ENCODE measurements at places on chromosomes 12 and 14. TPM values are rescaled to one million over a fixed set of nuclear protein-coding genes. Genes with fewer than 3 reads are reported as not detected.

GRCh38 chr14:55583942-55584468, 4.0 kb downstream of the KTN1 start:
- DNase-seq, result no peak

DNA sequence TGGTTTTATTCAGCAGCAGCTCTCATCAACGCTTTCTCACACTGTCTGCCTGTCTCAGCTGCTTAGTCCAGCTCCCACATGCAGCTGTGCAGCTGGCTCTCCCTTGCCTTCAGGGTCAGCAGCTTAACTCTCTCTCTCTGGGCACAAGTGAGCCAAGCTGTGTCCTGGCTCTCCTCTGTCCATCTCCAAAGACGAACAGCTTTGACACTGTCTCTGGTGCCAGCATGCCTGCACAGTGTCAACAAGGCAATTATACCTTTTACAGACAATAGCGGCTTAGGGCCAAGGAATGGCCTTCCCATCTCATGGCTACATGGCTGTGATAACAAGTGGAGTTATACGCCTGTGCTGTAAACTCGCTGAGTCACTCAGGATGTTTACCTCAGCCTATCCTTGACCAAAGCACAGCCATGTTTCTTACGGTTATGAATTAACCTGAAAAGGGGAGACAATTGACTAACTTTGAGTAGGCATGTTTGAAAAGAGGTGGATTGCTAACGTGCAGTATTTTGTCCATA, 38.4 kb upstream of the MANSC4 start:
- no peak for DNase-seq

DNA sequence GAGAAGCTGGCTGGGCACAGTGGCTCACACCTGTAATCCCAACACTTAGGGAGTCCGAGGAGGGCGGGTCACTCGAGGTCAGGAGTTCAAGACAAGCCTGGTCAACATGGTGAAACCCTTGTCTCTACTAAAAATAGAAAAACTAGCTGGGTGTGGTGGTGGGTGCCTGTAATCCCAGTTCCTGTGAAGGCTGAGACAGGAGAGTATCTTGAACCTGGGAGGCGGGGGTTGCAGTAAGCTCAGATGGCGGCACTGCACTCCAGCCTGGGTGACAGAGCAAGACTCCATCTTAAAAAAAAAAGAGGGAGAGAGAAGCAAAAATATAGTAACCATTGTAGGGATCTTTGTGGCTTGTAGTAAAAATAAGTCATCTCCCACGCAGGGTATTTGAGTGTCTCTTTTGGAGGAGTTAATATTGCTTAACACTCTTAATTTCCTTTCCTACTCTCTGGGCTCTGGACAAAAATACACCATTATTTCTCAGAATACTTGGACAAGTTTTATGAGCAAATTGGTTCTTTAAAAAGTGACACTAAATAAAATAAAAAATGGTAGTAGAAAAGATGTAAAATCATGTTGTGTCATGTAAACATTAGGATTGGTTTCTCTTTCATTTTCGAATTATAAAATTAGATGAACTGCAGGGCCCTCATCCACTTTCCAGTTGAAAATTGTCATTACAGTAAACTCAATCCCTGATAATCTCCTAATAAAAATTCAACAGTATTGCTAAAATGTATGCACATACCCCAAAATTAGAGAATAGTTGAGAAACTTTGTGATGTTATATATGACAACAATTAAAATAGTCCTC, 61.1 kb upstream of the C12orf71 start:
- no peak for DNase-seq

- no peak for DNase-seq
Observed at GRCh38 chr14:74647061-74647677, 35.1 kb upstream of the LTBP2 start.

- no peak for DNase-seq
Observed at GRCh38 chr14:95496111-95496681, 20.3 kb downstream of the SYNE3 start.

DNA sequence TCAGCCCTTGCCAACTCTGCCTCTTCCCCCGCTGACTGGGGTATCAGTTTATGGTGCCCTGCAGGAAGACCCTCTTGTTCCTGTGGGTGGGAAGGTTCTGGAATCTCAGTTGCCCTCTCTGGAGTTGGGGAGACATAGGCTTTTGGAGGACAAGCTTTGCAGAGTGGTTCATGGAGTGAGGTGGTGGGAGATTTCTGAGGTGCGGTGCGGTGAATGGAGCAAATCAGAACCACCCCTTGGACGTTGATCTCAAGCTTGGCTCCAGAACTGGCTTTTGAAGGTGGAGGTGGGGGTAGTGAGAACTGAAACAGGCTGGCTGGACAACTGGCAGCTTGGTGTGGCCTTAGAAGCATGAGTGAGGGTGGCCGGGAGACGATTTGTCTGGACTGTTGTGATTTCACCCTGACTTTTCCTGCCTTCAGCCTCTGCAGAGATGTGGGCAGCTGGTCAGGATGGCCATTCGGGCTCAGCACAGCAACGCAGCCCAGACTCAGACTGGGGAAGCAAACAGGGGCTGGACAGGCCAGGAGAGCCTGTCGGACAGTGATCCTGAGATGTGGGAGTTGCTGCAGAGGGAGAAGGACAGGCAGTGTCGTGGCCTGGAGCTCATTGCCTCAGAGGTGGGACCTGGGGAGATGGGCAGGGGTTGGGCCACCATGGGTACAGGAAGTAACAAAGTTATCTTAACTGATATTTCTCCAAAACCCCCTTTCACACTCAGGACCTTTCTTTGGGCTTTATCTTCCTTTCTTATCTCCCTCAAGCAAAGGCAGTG, 1.1 kb downstream of the SHMT2 start:
- DNase-seq, result no peak

DNA sequence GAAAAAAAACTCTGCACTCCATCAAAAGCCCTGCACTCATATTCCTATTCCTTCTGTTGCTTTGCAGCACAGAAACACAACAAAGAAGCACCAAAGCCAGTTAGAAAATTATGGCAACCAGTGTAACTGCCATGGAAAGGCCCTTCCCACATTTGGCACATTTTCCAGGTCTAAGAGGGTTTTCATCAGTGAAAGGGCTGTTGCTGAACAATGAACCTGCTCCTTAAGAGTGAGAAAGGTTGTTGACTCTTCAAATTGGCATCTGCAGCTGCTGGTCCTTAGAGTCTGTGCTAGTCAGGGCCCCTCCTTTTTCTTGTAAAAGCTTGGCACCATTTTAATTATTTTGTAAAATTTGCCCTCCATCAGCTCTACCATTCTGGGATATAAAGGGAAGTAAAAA, 378.7 kb upstream of the KITLG start:
- DNase-seq, result no peak

DNA sequence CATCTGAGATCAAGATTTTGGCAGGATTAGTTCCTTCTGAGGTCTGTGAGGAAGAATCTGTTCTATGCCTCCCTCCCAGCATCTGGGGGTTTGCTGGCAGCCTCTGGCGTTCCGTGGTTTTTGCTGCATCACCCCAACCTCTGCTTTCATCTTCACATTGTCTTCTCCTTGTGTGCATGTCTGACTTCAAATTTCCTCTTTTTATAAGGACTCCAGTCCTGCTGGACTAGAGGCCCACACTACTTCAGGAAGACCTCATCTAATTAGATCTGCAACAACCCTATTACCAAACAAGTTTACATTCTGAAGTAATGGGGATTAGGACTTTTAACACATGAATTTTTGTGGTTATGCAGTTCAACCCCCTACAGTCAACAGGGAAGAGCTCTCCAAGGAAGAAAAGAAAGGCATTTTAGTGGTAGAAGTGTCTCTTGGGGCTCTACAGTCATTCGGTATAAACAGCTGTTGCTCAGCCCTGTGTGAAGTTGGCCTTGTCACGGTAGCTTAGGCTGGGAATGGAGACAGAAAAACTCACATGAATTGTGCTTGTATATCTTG, 89.7 kb downstream of the CAND1 start:
- DNase-seq, result no peak

DNA sequence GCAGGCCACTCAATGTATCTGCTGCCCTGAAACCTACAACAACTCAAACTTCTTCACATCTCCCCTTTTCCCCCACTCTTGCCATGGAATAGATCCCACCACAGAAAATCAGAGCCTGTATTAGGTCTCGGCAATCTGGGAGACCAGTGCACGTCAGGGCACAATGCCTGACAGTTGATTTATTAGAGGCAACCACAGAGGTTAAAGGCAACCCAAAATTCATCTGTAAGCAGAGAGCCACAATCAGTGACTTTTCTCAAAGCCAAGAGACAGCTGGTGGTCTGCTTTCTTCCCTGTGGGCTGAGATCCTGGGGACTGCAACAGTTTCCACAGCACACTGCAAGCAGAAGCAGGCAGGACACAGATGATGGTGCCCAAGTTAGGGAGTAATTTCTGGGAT, 169.0 kb upstream of the NTF3 start:
- DNase-seq, result no peak

Gene OTOGL
- total RNA-seq, result not detected

Gene TAS2R8
- not detected for total RNA-seq

Gene SMARCD1
- 63.1 TPM for total RNA-seq

Gene TBX5
- not detected for total RNA-seq

Gene SPSB2
- 4.6 TPM for total RNA-seq
